Amygdala (tissue), 56 donors: ENCODE measurements at places on chromosomes 5 and 9.

DNA sequence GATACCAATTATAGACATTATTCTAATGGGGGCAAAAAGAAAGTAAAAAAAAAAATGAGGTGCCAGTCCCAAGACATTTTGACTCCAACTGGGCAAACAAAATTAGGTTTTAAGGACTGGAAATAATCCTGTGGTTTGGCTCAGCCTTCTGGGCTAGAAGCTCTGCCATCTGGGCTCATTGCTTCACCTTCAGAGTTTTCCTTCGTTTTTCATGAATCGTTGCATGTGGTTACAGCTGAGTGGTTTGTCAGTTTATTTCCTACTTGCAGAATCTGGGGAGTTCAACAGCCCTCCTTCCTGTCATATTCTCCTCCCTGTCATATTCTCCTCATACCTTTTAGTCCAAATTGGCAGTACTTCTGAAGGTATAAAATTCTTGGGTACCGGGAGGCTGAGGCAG is 12.0 kb downstream of the UGT3A2 start:
- no peak for DNase-seq

DNA sequence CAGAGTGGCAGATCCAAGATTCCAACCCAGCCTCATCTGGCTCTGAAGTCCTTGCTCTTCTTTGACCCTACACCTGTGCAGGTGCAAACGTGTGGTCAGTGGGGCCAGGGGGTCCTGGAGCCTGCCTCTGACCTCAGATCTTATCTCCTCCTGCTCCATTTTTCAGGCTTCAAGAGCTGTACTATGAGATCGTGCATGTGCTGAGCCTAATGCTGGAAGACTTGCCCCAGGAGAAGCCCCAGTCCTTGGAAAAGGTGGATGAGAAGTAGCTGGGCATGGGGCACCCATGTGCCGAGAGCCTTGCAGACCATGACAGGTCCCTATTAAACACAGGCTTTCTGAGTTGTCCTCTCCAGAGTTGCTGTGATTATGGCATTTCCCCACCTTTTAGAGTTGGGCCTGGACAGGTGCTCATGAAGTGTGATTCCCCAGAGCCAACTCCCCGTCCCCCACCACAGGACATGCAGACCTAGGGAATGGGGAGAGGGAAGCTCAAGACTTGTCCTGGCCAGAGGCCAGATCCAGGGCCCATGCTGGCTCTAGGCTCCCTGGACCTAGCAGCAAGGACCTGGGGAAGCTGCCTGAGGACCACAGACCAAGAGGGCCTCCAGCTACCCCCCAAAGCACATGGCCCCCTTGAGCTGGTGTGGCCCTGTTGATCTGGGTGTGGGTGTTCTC is 22.5 kb downstream of the PITX1 start:
- no peak for DNase-seq

GRCh38 chr5:179727106-179727505 is 5.5 kb upstream of the MAML1 start:
- DNase-seq: no peak

DNA sequence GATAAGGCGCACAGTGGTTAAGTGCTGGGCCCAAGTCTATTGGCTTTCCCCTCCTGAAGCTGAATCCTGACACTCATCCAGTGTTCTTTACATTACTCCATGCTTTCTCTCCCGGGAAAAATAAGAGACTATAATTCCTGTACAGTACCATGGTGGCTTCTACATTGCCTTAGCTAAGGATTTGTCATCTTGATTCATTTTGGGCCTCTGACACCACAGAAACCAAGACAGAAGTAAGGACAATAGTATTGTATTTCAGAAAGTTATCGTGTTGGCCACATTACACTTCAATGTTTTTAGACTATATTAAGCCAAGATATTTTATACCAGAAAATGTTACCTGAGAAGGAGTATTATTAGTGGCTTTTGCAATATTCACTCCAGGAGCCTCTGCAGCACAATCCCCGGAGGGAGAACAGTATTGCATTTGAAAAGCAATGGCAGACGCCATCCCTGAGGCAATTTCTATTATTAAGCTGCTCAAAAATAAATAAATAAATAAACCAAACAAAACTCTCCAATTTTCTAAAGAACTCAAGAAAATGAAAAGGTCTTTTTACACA is 267.9 kb downstream of the ENC1 start:
- DNase-seq: no peak

DNA sequence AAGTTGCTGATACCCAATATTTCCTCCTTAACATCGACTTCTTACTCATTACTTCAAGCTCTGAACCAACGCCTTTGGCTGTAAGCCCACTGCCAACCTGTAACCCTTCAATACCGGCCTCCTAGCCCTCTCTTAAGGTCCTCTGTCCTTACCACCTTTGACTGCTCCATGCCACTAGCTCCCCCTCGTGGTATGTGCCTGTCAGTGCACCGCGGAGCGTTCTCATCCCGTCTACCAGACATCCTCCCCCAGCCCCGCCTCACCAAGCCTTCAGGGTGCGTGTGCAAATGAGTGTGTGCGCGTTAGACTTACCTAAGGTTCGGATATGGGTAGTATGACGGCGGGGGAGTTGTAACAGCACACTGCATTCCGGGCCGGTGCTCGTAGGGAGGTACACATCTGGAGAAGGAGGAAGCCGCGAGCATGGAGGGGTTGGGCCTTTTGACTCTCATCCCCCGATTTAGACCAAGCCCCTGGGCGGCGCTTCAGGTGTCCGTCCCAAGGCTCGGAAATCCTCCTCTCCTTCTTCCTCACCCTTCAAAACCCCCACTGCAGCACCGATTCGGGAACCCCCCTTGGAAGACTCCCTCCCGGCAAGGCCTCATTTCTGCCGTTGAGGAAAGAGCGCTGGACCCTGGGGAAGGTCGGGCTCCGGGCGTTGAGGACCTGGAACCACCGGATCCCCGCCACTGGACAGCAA is 2.8 kb upstream of the MYORG start:
- peak; percentile 63 for DNase-seq
